ENCODE measurements at places on chromosomes 4 and X.

DNA sequence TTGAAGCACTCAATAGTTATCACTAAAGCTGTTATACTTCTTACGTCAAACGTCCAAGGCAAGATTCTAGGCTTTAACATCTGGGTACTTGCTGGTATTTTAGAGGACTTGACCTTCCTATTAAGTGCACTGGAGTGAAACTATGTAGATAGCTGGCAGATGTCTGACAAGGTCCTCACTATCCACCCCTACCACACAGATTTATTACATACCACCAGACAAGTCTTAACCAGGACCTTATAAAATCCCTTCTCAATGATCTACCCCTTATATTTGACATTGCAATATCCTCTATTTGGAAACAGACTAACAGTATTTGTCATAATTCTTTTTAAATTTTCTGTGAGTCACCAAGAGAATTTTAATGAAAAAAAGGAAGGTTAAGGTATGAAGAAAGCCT is 78.8 kb downstream of the PDGFC start:
- DNase-seq: peak; percentile 4

GRCh38 chr4:25981749-25982148 is 67.7 kb downstream of the SMIM20 start:
- no peak for DNase-seq

DNA sequence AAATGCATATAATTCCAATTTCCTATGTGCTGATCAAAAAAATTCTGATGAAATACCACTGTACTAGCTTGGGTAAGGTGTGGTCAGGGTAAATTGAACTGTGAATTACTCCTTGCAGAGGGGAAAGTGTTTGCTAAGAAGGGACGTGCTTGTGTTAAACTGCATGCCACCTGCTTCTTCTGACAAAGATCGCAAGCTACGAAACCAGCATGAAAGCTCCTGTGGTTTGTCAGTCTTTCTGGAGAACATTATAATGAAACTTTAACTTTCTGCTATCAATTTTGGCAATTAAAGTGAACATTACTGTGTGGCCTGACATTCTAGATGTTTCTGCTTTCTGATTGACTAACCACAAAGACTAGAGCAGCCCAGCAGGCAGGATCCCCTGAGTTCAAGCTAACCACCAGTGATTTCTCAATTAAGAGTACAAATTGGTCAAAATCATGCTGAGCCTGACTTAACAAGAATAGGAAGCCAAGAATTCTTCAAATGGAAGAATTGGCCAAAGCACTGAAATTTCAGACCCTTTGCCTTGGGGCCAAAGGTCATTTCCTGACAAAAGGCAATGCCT is 239.0 kb downstream of the SLITRK2 start:
- no peak for DNase-seq

DNA sequence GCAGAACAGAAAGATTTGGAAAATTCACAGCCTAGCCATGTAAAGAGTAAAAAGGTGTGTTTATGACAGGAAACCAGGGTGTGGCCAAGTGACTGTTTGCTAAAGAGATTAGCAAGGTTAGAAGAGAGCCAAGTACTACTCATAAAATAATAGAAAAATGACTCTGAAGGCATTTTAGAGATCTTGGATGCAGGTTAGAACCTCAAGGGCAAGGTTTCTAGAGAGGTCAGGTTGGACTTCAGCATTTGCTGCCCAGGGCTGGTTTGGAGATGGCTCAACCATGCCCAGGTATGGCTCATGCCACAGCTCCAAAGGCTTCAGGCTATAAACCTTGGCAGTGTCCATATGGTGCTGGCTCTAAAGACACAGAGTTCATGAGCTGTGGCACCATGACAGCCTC is 40.6 kb upstream of the ADGRA3 start:
- no peak for DNase-seq

DNA sequence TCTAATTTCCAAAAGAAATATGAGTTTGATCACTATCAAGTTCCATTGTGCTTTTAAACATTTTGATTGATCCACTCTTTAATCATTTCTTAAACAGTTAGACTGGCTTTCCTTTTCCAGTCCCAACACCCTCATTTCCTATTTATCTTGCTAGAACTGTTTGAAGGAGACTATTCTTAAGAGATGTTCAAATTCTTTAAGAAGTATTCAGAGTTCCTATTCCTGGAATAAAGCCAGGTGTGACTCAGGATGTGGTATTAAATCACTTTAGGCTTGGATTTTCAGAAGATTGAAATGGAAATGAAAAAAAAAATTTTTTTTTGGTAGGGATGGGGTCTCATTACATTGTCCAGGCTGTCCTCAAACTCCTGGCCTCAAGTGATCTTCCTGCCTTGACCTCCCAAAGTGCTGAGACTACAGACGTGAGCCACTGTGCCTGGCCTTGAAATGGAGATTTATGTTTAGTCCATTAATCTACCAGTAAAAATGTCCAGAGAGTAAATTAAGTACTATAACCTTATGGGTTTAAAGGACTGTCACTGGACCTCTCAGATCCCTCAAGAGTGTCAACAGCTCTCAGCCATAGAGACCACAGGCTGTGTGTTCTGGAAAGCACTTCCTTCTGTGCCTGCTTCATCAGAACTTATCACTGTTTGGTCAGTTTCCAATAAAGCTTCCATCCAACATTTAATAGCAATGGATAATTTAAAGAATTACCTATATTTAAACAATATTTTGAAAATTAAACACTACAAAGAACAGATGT is 90.7 kb downstream of the CDS1 start:
- peak; percentile 88 for DNase-seq

- DNase-seq: no peak
These were observed 120.7 kb upstream of the PPARGC1A start for GRCh38 chr4:24010573-24010972.

GRCh38 chr4:124318292-124318691 is 394.2 kb downstream of the ANKRD50 start:
- no peak for DNase-seq

DNA sequence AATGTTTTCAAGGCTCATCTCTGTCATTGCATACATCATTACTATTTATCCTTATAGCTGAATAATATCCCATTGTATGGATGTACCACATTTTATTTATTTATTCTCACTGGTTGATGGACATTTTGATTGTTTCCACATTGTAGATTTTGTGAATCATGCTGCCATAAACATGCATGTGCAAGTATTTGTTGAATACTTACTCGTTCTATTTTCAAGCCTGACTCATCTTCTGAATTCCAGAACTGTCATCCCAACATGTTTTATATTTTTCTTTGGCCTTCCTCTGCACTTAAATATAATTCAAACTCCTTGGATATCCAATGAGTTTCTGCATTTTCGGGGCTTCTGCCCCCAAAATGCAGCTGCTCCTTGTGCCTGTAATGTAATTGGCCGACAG is 77.6 kb downstream of the MXRA5 start:
- peak; percentile 74 for DNase-seq

DNA sequence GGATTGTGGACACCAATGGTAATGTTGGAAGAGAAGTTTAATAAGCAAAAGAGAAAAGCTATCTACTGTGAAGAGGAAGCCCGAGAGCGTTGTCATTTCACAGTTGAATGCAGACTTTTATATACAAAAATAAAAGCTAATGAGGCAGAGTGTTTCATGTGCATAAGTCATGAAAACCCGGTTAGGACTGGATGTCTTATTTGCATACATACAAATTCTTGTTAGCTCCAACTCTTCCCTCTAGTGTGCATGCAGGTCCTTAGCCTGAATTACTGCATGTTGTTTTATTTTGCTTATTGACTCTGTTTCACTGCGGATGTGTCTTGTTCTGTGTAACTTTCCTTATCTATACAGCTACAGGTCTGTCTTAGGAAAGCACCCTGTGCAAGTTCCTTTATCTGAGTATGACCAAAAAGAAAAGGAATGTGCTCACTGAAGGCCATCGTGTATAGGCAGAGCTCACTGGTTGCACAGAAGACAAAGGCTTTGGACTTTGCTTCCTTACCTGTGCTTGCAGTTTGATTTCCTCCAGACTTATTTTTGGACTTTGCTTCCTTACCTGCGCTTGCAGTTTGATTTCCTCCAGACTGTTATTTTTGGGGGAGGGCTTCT is 25.1 kb upstream of the UGT2B11 start:
- no peak for DNase-seq

GRCh38 chrX:68180579-68180978 is 252.7 kb downstream of the OPHN1 start:
- DNase-seq: no peak

GRCh38 chr4:109691411-109691920 is 11.8 kb downstream of the CASP6 start:
- DNase-seq: peak; percentile 8

DNA sequence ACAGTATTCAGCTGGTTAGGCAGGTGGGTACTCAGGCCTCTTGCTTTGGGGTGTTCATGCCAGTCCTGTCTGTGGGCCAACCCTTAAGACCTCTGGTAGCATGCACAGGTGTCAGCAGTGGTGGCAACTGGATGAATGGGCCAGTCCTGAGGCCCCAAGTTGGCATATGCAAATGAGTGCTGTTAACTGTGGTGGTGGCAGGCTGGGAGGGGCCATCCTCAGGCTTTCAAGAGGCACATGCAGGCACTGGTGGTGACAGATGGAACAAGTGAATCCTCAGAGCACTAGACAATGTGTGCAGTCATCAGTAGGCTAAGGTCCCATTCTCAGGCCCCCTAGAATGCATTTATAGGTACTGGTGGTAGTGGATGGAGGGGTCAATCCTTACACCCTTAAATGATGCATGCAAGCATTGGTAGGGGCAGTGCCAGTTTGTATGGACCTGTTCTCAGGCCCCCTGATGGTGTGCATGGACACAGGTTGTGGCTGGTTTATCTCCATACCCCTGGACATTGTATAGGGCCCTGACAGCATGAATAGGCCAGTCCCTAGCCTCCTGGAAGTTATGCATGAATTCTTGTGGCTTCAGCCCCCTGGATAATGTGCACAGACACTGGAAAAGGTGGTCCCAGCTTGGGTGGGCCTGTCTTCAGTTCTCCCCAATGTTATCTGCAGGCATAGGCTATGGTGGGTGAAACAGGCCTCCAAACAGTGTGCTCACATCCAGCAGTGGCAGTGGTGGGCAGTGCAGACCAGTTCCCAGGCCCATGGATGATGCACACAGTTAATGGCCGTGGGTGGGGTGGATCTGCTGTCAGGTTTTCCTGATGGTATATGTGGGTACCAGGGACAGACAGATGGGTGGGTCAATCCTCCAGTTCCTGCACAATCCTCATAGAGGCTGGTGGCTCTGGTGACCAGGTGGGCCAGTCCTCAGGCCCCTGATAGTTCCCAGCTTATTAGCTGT is 24.7 kb downstream of the TECRL start:
- DNase-seq: no peak

DNA sequence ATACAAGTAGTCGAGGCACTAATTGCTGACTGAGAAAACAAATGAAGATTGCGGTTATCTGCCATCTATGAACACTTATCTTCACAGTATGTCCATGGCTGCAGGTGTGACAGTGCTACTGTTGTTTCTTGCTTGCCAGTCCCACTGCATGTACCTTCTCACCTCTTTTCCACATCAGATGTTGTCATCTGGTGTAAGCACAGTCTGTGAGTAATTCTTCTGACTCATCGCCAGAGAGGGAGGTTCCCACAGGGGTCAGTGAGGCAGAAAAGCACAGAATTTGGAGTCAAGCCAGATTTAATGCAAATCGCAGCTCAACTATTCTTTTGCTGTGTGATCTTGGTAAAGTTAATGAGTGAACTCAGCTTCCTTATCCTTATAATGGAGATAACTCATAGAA is 144.4 kb downstream of the GLRA2 start:
- DNase-seq: peak; percentile 84

DNA sequence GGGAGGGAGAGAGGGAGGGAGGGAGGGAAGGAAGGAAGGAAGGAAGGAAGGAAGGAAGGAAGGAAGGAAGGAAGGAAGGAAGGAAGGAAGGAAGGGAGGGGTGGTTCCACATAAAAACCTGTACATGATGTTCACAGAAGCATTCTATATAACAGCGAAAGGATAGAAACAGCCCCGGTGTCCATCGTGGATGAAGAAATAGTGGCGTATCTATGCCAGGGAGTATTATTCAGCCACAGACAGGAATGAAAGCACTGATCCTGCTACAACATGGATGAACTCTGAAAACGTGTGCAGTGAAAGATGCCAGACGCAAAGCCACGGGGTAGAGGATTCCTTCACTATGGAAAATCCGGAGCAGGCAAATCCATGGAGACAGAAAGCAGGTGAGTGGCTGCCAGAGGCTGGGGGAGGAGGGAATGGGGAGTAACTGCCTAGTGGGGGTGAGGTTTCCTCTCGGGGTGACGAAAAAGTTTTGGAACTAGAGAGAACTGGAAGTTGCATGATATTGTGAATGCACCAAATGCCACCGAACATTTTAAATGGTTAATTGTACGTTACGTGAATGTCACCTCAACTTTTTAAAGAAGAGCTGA is 92.2 kb downstream of the ABLIM2 start:
- DNase-seq: no peak

- DNase-seq: peak; percentile 39
These were observed 195.2 kb upstream of the ANXA10 start for GRCh38 chr4:167897116-167897515.

DNA sequence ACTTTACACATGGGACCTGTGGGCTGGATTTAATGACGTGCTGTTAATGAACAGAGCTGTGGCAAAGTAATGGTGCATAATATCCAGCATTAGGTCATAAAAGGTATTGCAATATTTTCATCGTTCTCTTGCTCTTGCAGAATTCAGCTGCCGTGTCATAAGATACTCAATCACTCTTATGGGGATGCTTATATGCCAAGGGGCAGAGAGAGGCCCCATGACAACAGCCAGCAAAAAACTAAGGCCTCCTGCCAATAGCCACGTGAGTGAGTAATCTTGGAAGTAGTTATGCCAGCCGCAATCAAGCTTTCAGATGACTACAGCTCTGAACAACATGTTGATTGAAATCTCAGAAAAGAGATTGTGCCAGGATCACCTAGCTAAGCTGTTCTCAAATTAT is 616.9 kb downstream of the FSTL5 start:
- no peak for DNase-seq

GRCh38 chr4:99622341-99622740 is 35.3 kb downstream of the C4orf54 start:
- DNase-seq: no peak

GRCh38 chrX:67601771-67602170 is 58.0 kb downstream of the AR start:
- peak; percentile 42 for DNase-seq

DNA sequence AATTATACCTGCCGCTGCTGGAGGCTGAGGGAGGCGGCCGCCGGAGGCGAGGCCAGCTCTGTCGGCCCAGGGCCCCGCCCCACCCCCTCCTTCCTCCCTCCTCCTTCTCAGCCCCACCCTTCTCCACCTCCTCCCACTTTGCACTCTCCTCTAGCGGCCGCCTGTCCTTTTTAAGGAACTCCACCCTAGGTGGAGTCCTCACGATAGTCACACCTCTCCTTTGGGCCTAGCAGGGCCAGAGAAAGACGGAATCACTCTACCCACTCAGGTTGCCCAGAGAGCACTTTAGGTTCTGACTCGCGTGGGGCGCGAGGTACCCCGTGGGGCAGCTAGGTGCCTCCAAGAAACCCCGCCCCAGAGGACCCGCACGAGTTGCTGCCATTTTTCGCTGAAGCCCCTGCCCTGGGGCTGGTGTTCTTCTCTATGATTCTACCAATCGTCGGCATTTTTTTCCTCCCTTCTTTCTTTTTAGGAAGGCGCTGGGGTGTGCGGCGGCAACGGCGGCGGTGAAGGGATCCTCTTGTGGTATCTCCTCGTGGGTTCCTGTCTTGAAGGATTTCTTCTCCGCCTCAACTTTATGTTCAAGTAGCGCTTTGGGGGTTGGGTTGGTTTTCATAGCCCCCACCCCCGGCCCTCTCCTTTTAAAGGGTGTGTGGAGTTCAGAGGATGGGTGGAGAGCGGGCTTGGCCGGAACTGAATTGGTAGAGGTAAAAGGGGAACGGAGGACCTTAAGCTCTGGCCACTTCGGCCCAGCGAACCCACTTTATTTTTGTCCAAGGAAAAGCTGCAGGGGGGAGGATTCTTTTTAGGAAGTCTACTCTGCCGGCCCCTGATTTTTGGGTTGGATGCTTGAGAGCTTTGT is at the start of gene KLF8:
Gene KLF8 (plus strand): TSS at position 136 of the 862 bp plus-strand sequence. CDS start 979 bp downstream, outside the sequence.
- DNase-seq: no peak
